ENCODE measurements at places on chromosomes 1 and 21.

DNA sequence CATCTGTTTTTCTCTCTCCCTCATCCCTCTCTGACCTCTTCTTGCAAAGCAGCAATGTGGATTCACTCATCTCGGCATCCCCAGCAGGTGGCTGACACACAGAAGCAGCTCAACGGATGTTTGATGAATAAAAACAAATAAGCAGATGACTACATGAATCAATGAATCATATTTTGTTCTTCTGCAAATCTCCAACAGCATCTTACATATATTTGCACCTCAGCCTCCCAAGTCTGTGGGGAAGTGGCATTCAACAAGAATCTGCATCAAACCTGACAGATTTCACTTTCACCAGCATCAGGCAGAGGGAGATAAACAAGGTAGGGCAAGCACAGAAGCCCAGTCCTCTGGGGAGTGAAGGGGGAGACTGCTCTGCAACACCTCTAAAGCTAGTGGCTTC, 34.0 kb downstream of the CAPN8 start:
- DNase-seq, result peak; percentile 23

DNA sequence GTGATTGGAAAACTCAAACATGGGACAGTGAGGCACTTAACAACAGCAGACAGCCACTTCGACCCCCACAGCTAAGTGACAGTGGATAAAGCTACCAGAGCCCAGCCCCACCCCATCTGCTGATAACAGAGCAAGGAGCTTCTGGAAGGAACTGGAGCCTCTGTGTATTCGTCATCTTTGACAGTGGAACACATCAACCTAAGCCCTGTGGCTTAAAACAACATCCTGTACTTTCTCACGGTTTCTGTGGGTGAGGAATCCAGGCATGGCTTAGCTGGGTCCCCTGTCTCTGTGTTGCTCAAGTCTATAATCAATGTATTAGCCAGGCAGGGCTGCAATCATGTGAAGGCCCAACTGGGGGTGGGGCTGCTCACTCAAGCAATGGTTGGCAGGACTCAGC, 18.4 kb upstream of the SIPA1L2 start:
- no peak for DNase-seq

- DNase-seq, result no peak
Measured at GRCh38 chr1:30305519-30305918, 417.9 kb downstream of the MATN1 start.

GRCh38 chr1:157269656-157270375, 131.6 kb upstream of the ETV3 start:
- peak; percentile 11 for DNase-seq

- DNase-seq, result no peak
Measured at GRCh38 chr1:42935971-42936308, 22.7 kb downstream of the SLC2A1 start.

GRCh38 chr1:83615370-83615769, 383.6 kb downstream of the TTLL7 start:
- DNase-seq, result no peak

All from Ammon's horn (tissue), 1 donor.